GM12864 (cell line): ENCODE measurements at places on chromosomes 1 and 21.

- DNase-seq, result no peak
Observed at GRCh38 chr1:207698822-207699483, 52.9 kb upstream of the CD46 start.

- no peak for DNase-seq
Observed at GRCh38 chr1:88867743-88868521, 23.4 kb downstream of the GTF2B start.

- DNase-seq, result no peak
Observed at GRCh38 chr1:40078512-40079333, 18.3 kb downstream of the PPT1 start.

- no peak for DNase-seq
Observed at GRCh38 chr1:191698246-191698645, 460.0 kb upstream of the RGS18 start.

DNA sequence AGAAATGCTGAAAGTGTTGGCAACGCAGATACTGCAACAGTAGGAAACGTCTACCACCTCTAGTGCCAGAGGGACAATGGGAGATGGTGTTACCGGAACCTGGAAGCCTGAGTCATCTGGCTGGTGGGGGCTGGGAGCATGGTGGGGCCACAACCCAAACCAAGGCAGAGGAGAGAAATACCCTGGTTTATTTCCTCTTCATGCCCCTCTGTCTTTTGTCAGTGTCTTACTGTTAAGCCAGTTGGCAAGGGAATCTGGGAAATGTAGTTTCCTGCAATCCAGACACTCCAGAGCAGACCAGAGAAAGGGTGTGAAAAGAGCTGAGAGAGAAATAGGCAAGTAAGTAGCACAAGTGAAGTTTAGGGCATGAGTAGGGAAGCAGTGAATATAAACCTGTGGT lies 14.8 kb downstream of the DNTTIP2 start:
- no peak for DNase-seq
